ENCODE measurements at places on chromosomes 7 and 10.
A peak's percentile ranks its signal among the peaks of the same experiment; 100 is the strongest.

- DNase-seq: no peak
These were observed 103.4 kb downstream of the ABCA13 start for GRCh38 chr7:48274662-48275061.

DNA sequence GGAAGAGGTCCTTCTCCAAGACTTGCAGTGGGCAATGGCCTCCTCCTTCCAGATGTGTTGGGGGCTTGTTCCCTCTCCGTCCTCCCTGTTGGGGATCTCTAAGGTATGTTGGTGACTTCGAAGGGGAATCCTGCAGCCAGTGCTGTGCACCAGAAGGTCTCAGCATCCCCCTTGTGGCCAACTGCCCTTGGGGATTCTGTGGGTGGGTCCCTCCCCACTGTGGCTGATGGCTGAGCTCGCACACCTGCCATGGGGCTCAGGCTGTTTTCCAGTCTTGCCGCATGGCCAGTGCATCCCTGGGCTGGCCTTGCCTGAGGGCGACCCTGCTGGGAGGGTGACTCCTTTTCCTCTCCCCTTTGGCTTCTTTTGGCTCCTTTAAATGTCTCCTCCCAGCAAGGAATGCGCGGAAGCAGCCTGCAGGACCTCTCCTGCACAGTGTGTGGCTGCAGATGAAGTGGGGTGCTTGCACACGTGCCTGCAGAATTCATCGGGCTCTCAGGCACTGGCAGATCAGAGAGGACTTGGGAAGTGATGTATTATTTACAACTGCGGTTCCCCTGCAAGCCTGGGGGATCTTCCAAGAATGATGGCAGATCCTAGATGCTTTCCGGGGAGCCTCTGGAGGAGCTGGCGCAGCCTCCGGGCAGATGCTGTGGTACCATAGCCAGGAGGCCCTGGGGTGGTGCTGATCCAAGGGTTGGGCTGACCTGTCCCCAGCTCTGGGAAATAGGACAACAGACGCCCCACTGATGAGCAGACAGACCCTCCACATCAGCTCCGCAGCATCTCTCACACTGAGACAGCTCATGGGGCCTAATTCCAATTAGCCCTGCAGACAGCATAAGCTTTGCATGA is 410.0 kb downstream of the TCERG1L start:
- no peak for DNase-seq

DNA sequence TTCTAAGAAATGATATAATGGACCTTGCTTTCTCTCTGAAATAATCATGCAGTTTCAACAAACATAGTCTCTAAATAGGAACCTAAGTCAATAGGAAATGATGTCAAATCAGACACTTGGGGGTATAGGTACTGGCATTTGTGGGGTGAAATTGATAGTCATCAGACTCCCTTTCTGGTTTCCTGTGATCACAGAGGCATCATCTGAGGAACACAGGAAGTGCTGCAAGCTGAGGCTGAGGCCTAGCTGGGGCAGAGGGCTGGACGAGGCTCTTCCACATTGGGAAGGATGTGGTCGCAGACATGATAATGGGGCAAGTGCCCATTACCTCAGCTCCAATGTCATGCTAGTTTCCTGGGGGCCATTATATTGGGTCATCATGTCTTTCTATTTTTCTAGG is 33.5 kb upstream of the TARP start:
- no peak for DNase-seq

DNA sequence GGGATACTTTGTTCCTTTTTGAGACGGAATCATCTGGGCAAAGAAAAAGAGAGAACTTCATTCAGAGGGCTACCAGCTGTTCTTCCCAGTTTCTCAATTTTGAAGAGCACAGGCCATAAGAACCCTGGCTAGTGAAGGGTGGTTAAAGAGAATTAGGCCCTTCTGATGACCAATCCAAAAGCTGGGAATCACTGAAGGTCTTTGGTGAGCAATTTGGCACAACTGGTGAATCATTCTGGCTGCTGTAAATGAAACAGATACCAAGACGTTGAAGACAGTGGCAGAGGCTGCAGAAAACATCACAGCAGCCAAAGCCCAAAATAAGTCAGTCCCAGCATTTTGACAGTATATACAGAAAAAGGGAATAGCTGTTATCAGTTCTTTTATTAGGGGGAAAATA is 5.1 kb downstream of the RAPGEF5 start:
- DNase-seq: no peak

GRCh38 chr7:103297837-103298179 is 573 bp downstream of the PMPCB start:
- no peak for DNase-seq

DNA sequence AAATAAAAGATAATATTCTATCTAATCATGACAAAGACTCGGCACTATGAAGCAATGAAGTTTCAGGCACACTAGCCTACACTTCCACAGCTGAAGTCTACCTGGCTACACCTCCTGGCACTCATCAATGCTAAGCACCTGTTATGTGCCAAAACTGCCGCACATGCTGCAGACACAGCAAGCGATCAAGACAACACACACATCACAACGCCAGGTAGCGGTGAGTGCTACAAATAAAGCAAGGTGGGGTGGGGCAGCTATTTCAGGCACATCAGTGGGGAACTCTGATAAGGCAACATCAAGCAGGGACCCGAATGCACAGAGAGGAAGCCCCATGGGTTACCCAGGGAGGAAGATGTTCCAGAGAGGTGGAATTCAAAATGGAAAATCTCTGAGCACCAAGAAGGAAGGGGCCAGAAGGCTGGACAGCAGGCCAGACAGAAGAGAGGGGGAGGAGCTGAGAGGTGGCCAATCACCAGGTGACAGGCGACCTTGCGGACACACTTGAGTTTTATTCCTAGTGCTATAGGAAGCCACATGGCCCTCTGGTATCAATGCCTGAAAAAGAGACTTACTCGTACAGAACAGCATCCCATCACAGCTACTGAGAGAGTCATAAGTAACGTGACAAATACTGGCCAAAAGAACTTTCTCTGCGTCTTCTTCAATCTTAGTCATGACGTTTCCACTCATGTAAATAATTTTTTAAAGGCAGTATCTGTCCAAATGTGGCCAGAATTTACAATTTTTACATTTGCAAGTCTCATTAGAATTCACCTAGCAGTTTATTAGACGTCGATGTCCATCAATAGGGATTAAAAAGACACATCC is 8.0 kb downstream of the PSAP start:
- DNase-seq: no peak

GRCh38 chr7:5634107-5634950 is 147.1 kb downstream of the RNF216 start:
- peak; percentile 95 for DNase-seq

DNA sequence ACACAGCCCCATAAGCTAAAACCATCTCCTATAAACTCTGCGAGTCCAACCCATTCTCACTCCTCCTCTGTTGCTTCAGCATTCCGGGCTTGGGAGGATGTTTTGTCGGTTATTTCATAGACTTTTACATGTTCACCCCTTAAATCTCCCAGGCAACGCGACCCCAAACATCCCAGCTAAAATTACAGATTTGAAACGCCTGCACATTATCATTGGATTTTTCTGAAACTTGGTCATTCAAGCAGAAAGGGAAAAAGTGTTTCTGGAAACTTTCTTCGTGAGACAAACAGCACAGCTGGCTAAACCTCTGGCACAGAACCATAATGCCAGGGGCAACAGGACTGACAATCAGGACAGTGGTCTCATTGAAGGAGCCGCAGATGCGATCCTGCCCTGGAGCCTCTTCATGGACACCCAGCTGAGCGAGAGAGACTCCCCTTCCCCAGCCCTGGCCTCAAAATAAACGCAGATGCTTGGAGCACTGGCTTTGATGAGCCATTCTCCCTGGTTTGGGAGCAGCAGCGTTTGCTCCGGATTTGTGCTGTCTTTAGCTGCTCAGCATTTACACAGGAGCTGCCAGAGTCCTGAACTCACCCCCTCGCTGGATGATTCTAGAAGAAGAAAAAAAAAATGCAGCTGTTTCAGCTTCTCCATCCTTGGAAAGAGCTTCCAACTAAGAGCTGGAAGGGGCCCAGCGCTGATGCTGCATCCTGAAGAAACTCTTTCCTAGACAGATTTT is 30.1 kb downstream of the AFAP1L2 start:
- no peak for DNase-seq

- DNase-seq: no peak
These were observed 145.9 kb downstream of the PRKAG2 start for GRCh38 chr7:151731022-151731441.

DNA sequence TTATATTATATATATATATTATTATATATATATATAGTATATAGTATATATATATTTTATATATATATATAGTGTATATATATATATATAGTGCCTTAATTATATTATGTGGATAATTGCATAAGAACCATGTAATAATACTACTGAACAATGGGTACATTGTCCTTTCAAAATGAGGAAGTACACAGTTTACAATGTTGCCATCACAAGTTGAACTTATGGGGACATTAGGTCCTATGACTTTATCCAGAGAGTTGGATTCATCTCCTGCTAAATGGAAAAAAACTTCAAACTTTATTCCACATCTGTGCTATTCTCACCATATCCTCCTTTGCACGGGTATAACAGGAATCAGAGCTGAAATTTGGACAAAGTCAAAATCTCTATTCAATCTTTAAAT is 105.0 kb upstream of the AGR3 start:
- DNase-seq: no peak

DNA sequence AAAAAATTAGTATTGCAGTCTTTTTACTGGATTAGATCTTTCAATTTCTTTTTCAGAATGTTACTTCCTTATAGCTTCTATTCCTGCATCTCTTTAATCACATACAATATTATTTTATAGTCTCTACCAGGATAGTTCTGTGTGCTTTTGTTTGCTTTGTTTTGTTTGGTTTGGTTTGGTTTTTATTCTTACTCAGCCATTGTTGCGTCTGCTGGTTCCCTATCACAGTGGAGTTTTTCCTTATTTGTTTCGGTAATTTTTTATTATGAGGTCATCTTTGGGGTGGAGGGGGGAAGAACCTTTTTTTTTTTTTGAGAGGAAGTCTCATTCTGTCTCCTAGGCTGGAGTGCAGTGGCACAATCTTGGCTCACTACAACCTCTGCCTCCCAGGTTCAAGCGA is 9.0 kb upstream of the BAIAP2L1 start:
- DNase-seq: no peak

DNA sequence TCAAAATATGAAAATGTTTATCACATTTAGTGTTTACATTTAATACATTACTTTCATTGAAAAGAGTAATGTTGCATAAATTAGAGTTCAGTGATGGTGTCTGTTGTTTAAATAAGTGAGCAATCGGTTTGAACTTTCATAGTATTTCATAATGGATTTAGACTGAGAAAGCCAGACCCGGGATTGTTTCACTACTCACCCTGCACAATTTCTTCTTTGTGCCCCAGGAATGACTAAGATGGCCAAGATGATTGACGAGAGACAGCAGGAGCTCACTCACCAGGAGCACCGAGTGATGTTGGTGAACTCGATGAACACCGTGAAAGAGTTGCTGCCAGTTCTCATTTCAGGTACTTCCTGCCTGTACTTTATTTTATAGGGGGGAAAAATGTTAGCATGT is 74.6 kb downstream of the VCL start:
- DNase-seq: no peak

DNA sequence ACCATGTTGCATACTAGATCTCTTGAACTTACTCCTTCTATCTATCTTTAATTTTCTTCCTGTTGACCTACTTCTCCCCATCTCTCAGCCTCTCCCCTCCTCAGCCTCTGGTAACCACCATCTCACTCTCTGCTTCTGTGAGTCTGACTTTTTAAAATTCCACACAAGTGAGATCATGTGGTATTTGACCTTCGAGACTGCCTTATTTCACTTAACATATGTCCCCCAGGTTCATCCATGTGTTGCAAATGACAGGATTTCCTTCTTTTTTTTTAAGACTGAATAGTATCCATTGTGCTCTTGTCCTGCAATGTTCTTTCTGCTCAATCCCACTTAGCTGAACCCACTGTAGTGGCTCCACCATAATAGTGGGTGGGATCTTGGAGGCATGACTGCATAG is 51.4 kb upstream of the DNAJC1 start:
- no peak for DNase-seq

- no peak for DNase-seq
These were observed 1.6 kb upstream of the CASD1 start for GRCh38 chr7:94507962-94508361.

DNA sequence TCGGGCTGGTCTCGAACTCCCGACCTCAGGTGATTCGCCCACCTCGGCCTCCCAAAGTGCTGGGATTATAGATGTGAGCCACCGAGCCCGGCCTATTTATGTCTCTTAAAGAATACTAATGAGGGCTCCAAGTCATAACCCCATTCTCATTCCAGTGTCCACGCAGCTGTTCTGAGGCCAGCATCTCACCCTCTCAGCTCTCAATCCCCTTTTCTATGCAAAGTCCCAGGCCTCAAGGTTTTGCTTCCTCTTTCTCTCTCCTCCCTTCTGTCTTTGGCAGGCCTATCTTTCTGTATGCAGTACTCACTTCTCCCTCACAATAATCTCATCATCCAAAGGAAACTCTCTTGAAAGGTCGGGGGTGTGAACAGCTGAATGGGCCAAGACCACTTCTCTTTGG is 28.0 kb upstream of the VSIR start:
- DNase-seq: no peak

GRCh38 chr7:152602962-152603361 is 73.0 kb downstream of the XRCC2 start:
- DNase-seq: no peak

DNA sequence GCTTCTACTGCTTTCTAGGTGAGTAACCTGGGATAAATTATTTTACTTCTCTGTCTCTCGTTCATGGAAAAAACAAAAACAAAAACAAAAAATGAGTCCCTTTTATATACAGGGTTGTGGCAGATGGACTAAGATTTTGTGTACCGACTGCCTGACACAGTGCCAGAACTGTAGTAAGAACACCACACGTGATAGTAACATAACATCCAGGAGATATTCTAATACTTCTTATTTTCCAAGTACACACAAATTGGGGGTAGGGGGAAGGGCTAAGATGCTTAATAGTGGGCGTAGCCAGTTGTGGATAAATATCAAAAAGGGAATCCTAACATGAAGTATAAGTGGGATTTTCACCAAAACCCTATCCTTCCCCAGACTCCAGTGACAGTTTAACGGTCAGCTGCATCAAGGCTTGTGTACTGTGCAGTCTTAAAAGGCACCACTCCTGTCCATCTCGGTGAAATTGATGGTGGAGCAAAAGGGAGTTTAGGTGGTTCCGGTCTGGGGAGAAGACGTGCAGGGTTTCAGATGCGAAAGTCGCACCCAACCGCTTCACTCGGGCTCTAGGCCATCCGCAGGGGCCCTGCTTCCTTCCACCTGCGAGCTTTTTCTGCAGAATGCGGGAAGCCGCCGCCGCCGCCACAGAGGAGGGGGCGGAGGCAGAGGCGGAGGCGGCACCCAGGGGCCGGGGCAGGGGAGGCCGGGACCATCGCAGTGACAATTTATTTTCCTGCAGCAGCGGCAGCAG is at the start of gene STAMBPL1:
STAMBPL1 (plus strand) TSS at position 712 of the 748 bp plus-strand sequence. CDS start 21,464 bp downstream, outside the sequence.
- DNase-seq: no peak

Measured in GM04504 (cell line).